ENCODE measurements at places on chromosomes 7 and 10.

GRCh38 chr7:139647814-139648390, 124.4 kb downstream of the CLEC2L start:
- peak; percentile 27 for DNase-seq

DNA sequence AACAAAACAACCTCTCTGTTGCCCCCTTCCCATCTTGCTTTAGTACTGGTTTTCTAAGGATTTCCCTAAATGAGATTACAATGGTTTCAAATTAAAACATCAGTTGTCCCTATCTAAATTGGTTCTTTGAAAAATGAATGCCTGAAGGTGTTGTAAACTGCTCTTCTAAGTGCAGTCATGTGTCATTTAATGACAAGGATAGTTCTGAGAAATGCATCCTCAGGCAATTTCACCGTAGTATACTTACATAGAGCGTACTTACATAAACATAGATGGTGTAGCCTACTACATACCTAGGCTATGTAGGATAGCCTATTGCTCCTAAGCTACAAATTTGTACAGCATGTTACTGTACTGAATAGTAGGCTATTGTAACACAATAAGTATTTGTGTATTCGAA, 278.1 kb downstream of the MAGI2 start:
- no peak for DNase-seq

GRCh38 chr7:50564171-50564570, 1.0 kb downstream of the DDC start:
- DNase-seq, result no peak

GRCh38 chr10:61643316-61643751, 19.4 kb upstream of the CABCOCO1 start:
- DNase-seq, result peak; percentile 77

- no peak for DNase-seq
These were observed 265.9 kb upstream of the DGKB start for GRCh38 chr7:15168489-15168888.

DNA sequence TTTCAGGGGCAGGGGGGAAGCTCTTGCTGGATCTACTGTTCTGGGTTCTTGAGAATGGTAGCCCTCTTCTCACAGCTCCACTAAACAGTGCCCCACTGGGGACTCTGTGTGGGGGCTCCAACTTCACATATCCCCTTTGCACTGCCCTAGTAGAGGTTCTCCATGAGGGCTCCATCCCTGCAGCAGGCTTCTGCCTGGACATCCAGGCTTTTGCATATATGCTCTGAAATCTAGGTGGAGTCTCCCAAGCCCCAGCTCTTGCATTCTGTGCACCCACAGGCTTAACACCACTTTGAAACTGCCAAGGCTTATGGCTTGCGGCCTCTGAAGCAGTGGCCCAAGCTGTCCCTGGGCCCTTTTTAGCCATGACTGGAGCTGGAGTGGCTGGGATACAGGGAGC, 150.7 kb downstream of the LRMDA start:
- DNase-seq, result no peak

DNA sequence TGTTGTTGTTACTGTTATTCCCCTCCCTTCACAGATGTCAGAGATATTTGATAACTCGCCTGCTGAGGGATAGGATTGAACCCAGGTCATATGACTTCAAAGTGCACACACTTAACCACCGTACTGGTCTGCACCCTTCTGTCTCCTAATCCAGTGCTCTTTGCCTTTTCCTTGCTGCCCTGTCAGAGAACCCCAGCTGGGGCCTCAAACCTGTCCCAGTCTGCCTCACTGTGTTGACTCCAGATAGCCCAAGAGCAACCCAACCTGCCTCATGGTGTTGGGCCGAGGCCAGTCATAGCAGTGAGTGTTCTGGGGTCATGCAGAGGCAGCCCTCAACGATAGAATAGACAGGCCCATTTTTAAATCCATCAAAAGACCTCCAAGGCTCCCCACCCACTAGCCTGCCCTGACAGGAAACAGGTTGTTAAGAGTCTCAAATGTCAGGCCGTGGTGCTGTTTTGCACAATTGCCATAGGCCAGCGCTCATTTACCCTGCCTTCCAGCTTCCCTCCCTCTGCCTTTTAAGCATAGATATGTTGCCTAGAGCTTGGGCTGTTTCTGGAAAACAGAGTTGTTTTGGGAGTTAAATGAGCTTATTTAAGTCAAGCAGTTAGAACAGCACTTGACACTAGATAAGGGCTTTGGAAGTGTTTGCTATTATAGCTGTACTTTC, 37.0 kb upstream of the PDCD4 start:
- DNase-seq, result no peak

DNA sequence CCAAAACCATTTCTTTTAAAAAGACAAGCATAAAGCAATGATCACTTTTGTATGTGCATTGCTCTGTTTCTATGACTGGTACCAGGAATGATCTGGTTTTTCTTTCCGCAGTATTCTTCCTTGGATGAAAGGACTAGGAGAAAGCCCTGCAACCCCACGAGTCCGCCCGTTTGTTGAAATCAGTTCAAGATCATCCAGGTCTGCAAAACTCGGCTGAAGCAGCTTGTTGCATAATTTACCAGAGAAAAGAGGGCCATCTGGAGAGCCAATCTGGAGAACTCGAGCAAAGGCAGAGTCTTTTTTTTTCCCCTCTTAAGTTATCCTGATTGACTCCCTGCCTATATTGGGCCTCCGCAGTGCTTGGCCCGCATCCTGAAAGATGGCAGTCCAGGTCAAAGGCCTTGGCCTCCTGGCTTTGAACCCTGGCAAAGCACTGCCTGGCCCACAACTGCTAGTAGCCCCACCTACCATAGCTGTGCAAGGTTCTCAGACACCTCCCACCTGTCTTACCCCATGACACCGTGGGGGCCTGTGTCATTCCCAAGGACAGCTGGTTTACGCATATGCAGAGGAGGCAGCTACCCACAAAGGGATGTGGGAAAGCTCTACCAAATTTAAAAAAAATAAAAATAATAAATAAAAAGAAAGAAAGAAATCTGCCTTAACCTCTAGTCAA, 572.2 kb downstream of the INHBA start:
- no peak for DNase-seq

DNA sequence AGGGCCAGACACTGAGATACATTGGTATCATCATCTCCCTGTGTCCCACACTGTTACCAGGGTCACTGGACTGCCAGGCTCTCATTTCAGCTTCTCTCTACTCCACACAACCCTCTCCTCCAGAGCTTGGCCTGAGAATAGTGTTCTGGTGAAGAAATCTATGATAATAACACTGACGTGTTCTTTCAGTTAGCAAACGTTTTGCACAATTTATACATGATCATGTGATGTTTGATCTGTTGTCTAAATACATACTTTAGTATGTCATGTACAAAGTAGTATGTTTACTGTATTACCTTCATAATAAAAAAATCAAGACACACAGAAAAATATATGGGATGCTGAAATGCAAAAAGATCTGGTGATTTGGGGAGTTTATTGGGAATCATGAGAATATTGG, 5.0 kb downstream of the SLC16A9 start:
- DNase-seq, result no peak

DNA sequence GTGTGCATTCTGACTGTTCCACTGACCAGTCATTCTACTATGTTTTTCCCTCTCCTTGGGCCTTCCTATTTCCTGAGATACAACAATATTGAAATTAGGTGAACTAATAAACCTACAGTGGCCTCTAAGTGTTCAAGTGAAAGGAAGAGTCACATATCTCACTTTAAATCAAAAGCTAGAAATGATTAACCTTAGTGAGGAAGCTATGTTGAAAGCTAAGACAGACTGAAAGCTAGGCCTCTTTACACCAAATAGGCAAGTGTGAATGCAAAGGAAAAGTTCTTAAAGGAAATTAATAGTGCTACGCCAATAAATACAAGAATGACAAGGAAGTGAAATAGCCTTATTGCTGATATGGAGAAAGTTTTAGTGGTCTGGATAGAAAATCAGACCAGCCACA, 5.7 kb upstream of the DYNC1I1 start:
- no peak for DNase-seq

DNA sequence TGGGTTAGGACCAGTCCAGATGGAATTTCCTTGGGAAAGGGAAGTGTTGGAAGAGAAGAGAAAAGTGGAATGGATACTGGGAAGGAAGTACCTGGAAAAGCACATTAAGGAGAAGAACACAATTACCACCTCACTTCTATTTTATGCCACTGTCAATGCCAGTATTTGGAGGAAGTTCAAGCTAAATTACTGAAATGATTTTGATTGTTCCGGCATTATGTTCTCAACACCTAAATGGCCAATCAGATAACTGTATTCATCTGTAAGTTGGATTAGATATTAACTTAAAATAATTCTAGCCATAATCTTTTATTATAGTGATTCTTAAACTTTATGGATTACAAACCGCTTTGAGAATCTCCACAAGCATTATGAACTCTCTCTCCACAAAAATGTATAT, 7.3 kb downstream of the NPVF start:
- DNase-seq, result no peak

DNA sequence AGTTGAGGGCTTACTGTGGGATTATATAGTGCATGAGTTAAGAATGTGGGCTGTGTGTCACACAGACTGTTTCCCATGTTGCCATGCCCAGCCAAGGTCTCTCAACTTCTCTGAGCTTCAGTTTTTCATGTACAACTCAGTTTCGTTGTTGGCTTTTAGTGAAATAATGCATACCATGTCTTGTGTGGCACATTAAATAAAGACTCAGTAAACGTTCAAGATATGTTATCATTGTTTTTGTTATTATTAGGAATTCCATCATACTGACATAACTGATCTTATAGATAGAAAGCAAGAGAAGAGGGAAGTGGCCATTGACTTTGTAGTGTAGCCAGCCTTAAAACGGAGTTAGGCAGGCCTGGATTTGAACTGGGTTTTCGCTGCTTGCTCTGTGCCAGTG, 2.9 kb downstream of the CDK14 start:
- DNase-seq, result no peak

DNA sequence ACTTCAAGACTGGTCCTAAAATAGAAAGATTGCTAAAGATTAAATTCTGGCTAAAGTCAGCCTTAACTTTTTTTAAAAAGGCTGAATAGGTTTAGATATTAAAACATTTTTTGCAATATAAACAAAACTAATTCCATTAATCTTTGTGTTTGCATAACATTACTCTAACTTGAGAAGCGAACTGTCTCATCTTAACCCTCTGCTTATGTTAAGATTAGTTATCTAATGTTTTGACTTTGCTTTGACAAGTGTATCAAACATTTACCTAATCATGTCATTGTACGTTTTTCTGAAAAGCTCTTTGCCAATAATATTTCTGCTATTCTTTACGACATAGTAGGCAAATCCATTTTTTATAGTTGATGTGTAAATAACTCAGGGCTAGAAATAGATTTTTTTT, 68.0 kb downstream of the ITIH5 start:
- no peak for DNase-seq

GRCh38 chr10:86170255-86171108, 196.1 kb downstream of the GRID1 start:
- no peak for DNase-seq

DNA sequence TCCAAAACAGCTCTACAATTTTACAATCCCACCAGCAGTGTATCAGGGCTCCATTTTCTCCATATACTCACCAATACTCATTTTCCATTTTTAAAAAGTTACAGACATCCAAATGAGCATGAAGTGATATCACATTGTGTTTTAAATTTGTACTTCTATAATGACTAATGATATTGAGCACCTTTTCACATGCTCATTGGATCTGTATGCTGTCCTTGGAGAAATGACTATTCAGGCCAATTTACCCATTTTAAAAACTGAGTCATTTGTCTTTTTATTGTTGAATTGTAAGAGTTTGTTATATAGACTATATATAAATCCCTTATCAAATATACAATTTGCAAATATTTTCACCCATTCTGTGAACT, 162.0 kb downstream of the MAGI2 start:
- DNase-seq, result no peak

- DNase-seq, result no peak
These were observed 71.1 kb downstream of the FIGNL1 start for GRCh38 chr7:50379082-50379481.

- DNase-seq, result no peak
These were observed 98.0 kb downstream of the KCND2 start for GRCh38 chr7:120370954-120371353.

DNA sequence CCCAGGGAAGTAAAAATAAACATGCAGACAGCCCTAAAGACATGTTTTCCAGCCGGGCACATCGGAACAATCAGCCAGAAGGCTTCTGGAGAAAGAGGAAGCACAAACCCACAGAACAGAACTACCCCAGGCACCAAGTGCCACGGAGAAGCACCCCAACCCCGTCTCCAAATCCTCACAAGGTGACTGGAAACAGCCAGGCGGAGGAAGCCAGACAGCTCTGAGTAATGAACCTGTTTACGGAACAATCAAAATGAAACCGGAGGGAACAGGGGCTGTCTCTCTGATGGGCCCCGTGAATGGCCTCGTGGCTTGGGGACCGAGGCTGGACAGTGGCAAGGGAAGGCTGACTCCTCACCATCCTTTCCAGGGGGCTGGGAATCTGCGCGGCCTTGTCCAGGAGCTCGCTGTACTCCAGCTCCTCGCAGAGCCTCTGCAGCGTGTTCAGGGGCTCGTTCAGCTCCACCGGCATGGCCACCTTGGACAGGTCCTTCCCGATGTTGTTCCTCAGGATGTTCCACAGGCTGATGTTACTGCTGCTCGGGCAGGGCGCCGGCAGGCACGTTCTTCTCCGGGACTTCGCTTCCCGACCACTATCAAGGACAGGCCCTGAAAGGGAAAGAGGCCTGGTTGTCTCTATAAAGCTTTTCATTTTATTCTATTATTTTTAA, 77.0 kb upstream of the GSDME start:
- no peak for DNase-seq

GRCh38 chr7:13290975-13291374, 603.5 kb downstream of the ARL4A start:
- DNase-seq, result peak; percentile 55
